ENCODE measurements at places on chromosomes 2 and 18. TPM values are rescaled to one million over a fixed set of nuclear protein-coding genes. Genes with fewer than 3 reads are reported as not detected.

The FZD7 gene
- 0.77 TPM for total RNA-seq

The RAB17 gene
- total RNA-seq = 4.4 TPM

The LOXL3 gene
- total RNA-seq = 13.9 TPM

The RNMT gene
- total RNA-seq = 29.4 TPM

The SULT1C4 gene
- total RNA-seq = 14.1 TPM

The PDE11A gene
- 2.1 TPM for total RNA-seq

The BOLL gene
- not detected for total RNA-seq

GRCh38 chr2:240902615-240903041, 3.5 kb upstream of the CROCC2 start:
- DNase-seq = no peak

- no peak for DNase-seq
These were observed 49.8 kb upstream of the GREB1L start for GRCh38 chr18:21192308-21192624.

- DNase-seq = peak; percentile 88
These were observed 69.4 kb upstream of the REV1 start for GRCh38 chr2:99559075-99559662.

GRCh38 chr2:74959106-74959751, 786 bp downstream of the POLE4 start:
- DNase-seq = no peak

- DNase-seq = no peak
These were observed at the start of gene TEKT4 for GRCh38 chr2:94871226-94872087. Gene TEKT4 (plus strand): TSS chr2:94871430. CDS start chr2:94871580, 150 bp downstream.

DNA sequence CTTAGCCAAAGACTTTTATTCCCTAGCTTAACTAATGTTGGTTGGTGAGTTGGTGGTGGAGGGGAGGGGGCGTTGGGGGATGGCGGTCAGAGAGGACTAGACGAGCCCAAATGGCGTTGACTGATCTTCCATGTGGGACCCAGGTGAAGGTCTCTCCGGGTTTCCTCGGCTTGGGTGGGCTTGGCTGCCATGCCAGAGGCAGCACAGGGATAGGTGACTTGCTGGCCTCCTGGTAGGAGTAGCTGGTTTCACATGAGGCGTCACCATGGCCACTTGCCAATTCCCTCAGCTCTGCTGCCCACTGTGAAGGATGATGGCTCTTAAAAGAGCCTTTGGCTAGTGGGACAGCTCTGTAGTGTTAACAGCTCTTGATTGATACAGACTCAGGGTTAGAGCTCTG, 1337.0 kb upstream of the FAM98A start:
- no peak for DNase-seq

- DNase-seq = no peak
These were observed 30.4 kb downstream of the AOX1 start for GRCh38 chr2:200616193-200616592.

- no peak for DNase-seq
These were observed 682.0 kb upstream of the ID2 start for GRCh38 chr2:7999683-8000476.

All from uterus (tissue), 4 donors.